CD4-positive, alpha-beta T cell treated with Interleukin-15 for 4 hours (primary cell): ENCODE measurements at places on chromosomes 1 and 21.

- DNase-seq = no peak
Observed at GRCh38 chr1:228999446-229000170, 264.3 kb downstream of the RHOU start.

GRCh38 chr1:227883641-227884301, 64.0 kb downstream of the WNT9A start:
- no peak for DNase-seq

DNA sequence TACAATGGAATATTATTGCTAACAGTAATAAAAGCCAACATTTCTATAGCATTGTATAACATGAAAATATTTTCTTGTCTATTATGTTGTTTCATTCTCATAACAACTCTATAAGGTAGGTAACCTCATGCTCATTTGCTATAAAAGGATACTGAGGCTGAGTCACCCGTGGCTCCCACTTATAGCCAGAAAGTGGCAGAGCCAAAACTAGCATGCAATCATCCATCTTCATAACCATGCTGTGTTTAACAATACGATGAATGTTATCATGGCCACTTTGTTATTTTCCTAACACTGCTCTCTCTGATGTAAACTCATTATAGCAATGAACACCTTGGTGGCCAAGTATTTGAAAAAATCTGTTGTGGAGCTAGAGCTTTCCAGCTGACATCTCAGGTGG, 80.8 kb upstream of the JUN start:
- no peak for DNase-seq

DNA sequence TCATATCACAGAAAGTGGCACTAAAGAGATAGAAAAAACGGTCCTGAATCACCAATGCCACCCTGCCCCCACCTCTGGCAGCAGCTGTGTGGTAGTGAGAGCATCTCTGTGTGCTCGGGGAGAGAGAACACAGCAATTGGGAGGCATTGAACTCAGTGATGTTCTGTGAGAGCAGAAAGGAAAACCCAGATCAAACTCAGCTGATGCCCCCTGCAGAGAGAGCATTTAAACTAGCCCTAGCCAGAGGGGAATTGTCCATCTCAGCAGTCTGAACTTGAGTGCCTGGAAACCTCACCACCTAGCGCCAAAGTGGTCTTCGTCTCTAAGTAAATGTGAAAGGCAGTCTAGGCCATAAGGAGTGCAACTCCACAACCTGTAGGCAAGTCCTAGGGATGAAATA, 21.3 kb downstream of the SLC44A5 start:
- no peak for DNase-seq

DNA sequence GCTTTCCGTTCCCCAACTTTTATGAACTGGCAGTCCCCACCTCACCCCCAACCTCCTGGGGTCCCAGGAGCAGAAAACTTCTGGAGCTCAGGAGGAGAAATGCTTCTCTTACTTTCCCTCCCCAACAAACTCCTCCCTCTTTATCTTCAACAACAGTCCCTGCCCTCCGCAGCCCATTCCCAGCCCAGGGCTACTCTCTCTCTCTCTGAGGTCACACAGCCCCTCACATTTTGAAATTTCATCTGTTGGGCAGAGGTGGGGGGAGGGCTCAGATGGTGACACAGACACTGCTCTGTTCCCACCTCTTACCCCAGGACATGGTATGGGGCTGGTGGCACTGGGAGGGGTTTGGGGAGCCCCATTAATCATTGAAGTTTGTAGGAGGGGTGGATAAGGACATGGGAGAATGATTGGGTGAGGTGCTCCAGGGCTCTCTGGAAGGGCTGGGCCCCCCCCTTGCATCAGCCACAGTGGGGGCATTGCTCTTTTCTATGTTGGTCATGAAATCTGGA, 6.0 kb downstream of the PIK3CD start:
- DNase-seq = no peak

- DNase-seq = peak; percentile 64
Observed at GRCh38 chr1:223712194-223712849, at the start of gene CAPN2. Gene CAPN2 (plus strand): TSS chr1:223712539. CDS start chr1:223712641, 102 bp downstream.

DNA sequence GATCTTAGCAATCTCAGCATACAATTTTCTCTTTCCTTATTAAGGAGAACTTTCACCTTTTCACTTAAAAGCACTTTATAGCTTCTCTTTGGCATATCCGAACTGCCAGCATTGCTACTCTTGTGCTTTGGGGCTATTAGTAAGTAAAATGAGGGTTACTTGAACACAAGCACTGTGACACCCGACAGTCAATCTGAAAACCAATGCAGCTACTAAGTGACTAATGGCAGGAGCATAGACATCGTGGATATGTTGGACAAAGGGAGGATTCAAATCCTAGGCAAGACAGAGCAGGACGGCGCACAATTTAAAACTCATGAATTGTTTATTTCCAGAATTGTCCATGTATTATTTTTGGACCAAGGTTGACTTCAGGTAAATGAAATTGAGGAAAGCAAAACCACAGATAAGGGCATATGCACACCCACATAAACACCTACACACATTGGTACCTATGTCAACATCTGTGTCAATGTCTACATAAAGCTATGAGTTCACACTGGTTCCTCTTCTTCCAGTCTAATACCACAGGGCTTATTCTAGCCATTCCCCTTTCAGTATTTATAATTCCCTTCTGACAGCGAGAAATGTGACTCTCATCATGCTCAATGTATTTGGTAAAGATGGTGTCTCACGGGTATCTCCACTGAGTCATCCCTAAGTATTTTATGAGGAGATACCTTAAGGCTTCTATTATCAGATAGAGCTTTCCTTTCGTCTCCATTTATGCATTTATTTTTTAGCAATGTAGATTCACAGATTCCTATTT, 75.3 kb upstream of the RALGPS2 start:
- no peak for DNase-seq

GRCh38 chr1:66553846-66554245, 19.9 kb downstream of the SGIP1 start:
- DNase-seq = no peak

- no peak for DNase-seq
Observed at GRCh38 chr1:202794051-202794740, 14.0 kb downstream of the KDM5B start.
